NCI-H1436 treated with DMSO at 0.1 percent for 48 hours (cell line): ENCODE measurements at places on chromosomes 12 and 14.

DNA sequence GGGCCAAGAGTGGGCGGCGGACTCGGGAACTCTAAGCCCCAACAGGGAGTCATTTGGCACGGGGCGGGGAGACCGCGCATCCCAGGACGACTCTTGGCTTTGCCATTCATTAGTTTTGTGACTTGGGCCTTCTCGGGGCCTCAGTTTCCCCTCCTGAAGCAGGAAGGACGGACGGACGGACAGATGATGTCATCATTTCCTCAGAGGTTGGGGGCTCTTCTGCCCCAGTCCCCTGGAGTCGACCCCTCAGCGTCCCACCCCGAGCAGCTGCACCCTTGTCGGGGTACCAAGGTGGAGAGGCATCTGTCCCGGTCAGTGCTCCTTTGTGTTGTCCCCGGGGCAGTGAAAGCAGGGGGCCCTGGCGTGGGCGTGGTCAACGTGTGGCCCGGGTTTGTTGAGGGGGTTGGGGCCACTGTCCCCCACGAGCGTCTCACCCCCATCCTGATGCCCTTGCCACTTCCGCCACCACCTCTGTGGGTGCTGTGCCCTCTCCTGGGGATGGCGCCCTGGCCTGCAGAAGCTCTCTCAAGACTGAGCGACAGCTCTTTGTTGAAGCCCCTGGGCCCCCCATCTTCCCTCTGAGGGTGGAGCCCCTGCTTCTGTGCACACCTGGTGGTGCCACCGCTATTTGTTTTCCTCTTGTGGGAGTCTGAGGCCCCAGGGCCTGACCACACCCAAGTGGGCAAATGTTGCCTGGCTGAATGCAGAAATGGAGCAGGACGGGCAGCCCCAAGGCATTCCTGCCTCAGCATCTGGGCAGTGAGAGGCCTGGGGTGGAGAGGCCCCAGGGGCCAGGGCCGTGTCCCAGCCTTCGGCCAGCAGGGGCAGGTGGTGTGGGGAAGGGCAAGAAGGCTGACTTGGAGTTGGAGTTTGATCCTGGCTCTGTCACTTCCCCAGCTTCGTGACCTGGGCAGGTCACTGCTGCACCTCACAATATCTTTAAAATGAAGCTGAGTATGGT is 896 bp downstream of the HHIPL1 start:
- no peak for DNase-seq

DNA sequence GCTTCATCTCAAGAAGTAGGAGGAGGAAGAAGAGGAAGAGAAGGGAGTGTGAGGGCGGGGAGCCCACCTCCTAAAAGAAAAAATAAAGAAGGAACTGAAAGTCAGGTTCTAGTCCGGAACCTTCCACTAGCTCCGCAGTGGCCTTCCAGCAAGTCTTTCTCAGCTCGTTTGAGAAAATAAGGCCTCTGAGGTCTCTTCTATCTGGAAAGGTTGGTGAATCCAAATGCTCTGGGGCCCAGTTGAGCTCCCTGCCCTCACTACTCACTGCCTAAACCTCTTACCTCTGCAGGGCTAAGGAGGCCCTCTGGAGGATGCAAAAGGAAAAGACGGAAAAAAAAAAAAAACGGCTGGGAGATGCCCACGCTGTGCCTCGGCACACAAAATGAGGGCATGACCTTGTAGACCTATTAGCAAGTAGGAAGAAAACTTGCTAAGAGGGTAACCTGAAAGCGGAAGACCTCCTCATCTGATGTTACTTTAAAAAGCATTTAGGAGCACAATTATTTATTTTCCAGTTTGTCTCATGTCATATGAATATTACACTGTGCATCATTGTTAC is 35.9 kb downstream of the FBLN5 start:
- DNase-seq: no peak

DNA sequence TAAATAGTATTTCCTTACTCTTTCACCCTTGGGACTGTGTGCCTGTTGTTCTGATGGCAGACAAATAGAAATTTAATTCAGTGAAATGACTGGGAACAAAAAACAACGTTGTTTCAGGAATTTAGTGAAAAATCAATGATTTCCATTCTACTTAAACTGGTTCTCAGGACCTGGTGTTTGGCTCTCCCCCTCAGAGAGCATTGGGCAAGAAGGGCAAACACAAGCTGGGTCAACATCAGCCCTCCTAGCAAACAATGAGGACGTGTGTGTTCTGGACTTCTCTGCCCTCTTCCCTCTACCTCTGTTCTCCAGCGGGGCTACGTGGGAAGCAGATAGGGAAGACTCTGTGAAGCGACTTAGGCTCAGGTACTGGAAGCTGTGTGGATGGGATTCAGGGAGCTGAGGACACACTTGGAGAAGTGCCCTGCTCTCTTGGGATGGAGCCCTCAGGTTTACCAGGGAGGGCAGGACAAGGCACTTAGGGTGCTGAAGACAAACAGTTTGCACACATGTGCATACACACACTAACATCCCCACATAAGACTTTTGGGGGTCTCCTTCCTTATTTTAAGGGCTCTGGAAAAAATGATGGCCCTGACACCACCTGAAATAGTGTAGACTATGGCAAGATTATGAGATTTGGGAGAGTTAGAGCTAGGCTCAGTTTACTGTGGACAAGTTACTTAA is 7.6 kb upstream of the SERPINA1 start:
- DNase-seq: no peak

DNA sequence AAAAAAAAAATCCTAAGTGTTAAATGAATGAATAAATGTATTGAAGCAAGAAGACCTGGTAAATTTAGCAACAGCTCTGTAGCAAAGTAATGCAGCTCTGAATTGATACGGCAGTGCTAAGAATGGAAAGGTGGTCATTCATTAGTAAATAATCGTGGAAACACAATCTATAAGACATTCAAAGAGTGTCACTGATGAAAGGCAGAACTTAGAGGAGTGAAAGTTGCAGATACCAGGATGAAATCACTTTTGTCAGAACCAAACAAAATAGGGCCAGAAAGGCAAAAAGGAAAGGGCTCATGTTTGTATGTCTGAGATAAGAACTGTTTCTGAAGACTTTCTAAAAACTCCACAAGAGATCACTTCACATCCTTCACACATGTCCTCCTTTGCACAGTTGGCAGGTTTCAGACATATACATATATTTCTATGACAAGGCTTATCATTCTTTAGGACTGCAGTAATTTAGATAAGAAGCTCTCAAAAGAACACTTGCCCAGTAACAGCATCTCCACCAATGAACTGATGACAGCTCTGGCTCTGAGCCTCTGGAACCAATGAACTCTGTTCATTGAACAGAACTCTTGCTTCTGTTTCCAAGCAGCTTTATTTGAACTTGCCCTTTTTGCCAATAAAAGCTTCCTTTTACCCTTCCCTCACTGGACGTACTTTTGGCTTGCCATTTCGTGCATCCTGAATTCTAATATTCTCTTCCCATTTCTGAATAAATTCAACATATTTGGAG is 4.2 kb upstream of the LRR1 start:
- no peak for DNase-seq

- no peak for DNase-seq
These were observed 156.5 kb upstream of the MYL2 start for GRCh38 chr12:111076611-111077451.

- no peak for DNase-seq
These were observed 14.5 kb upstream of the GNPTAB start for GRCh38 chr12:101845137-101845711.
